ENCODE measurements at places on chromosomes 6 and 20. TPM values are rescaled to one million over a fixed set of nuclear protein-coding genes. Genes with fewer than 3 reads are reported as not detected.
A peak's percentile ranks its signal among the peaks of the same experiment; 100 is the strongest.

GSTA2 gene
- total RNA-seq, result not detected

RSPH9 gene
- total RNA-seq, result 0.22 TPM

RAMACL gene
- 9.5 TPM for total RNA-seq

PACSIN1 gene
- total RNA-seq, result 0.47 TPM

SLC24A3 gene
- 9.7 TPM for total RNA-seq

C6orf118 gene
- total RNA-seq, result not detected

SNRNP48 gene
- 9.5 TPM for total RNA-seq

GRM1 gene
- total RNA-seq, result 0.17 TPM

DNA sequence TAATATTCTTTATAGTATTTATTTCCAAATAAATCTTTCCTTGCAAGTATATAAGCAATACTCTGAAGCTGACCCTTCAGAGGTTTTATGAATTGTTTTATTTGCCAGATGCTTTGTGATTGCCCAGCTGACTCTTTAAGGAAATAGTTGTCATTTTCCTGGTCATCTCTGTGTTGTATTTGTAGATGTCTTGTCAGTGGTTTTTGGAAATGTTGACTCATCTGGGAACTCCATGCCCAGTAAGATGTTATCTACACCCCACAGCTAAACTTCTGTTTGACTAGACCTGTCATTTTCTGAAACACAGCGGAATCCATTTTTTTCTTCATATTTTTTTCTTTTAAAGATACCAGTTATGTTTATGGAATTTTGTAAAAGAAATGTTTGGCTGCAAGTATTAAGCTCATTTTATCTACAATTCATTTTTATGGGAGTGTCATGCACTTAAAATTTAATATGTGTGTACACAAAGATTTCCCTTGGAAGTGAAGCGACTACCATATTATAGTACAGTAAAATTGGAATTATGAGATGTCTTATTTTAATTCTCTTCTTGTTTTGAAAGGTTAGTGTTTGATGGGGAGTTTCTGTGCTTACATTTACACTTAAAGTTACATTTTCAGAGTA, 491.0 kb downstream of the NKAIN2 start:
- DNase-seq, result no peak

- no peak for DNase-seq
These were observed 281.7 kb upstream of the PRDM1 start for GRCh38 chr6:105804424-105804823.

DNA sequence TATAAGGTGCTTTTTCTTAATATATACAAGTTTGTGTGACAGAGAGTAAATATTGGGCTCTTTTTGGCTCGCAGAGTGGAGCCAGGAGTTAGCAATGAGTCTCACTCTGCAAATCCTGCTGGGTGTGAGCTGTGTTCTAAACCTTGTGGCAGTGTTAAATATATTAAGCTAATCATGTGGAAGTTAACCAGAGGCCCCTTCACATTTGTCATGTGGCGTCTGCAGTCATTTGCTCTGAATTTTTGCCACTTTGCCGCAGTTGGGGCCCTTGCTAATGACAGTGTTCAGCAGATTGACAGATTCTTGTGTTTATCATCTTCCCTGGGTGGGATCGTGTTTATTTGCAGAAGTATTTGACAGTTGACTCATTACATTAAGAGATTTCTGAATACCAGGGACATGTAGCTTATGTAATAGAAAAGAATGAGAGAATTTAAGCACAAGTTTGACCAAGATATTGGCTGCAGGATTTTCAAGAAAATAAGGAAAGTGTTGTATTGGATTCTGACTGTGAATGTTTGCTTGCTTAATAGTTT, 37.9 kb downstream of the SPATA2 start:
- DNase-seq, result no peak

GRCh38 chr6:93954584-93954983, 535.2 kb upstream of the EPHA7 start:
- DNase-seq, result no peak

- peak; percentile 80 for DNase-seq
These were observed 39.2 kb downstream of the DYNLT1 start for GRCh38 chr6:158605266-158605878.

- DNase-seq, result no peak
These were observed 91.9 kb upstream of the EYA2 start for GRCh38 chr20:46802722-46803121.

DNA sequence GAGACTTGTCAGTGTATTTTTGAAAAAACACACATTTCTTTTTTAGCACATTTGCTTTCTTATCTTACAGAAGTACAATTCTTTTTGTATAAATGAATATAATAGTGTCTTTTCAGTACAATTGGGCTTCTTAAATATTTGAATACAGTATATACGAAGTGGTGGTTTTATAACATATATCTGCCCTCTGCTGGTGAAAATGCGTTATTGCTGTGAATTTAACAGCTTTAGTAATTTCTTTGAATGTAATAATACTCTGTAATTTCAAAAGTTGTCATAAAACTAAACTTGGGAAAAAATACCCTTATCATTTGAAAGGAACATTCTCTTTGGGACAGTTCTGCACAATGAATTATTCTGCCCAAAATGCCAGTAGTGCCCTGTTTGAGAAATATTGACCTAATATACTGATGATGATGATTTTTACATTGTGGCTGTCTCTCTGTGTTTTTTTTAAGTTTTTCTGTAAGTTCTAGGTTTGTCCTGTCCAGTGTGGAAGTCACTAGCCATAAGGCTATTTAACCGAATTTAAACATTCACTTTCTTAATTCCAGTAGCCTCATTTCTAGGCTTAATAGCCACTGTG, 19.0 kb downstream of the SMAP1 start:
- DNase-seq, result no peak

DNA sequence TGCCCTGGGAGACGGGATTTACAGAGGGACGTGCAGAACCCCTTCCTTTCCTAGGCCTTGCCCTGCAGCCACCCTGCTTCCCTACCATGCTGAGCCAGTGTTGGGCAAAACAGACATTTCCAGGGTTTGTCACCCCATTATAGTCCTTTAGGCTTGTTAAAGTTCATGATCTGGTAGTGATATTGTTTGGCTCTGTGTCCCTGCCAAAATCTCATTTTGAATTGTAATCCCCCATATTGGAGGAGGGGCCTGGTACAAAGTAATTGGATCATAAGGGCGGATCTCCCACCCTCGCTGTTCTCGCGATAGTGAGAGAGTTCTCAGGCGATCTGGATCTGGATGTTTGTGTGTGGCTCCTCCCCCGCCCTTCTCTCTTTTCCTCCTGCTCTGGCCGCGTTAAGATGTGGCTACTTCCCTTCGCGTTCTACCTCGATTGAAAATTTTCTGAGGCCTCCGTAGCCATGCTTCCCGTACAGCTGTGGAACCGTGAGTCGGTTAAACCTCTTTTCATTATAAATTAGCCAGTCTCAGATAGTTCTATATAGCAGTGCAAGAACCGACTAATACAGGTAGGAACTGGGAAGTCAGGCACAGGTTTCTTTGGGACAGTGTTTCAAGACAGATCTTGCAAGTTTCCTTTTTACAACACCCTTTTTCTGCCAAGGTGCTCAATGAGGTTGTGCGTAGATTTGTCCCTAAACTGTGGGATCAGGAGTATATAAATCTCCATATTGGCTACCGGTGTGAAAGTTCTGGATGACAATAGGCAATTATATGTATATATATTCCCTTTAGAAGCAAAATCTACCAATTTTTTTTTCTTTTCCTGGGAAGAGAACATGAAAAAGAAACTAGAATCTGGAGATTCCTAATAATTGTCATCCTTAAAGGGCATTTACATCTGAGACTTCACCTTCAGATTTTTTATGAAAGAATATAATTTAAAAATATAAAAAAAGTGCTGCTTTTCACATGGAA, 152.1 kb downstream of the SAMD5 start:
- no peak for DNase-seq

DNA sequence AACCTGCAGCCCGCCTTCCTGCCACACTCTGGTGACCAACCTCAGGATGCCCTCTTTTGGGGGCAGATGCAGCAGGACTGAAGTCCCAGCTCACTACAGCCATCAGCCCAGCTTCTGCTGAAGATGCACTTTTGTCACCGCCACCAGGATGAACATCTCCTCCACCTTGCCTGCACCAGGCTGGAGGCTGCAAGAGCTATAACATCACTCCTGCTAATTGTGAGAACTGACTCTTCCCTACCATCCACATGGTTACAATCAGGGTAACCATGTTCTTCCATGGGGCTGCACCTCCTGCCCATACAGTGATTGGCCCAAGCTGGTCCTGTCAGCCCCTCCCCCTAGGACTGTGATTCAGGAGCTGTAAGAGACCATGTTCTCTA, 2.0 kb upstream of the ACTL10 start:
- no peak for DNase-seq

GRCh38 chr6:111725446-111726112, 119.9 kb upstream of the TRAF3IP2 start:
- DNase-seq, result no peak

Data from glutamatergic neuron (in vitro differentiated cells).